ENCODE measurements at places on chromosomes 12 and 14.
A peak's percentile ranks its signal among the peaks of the same experiment; 100 is the strongest.

GRCh38 chr14:95449131-95449530, 67.3 kb downstream of the SYNE3 start:
- DNase-seq, result no peak

DNA sequence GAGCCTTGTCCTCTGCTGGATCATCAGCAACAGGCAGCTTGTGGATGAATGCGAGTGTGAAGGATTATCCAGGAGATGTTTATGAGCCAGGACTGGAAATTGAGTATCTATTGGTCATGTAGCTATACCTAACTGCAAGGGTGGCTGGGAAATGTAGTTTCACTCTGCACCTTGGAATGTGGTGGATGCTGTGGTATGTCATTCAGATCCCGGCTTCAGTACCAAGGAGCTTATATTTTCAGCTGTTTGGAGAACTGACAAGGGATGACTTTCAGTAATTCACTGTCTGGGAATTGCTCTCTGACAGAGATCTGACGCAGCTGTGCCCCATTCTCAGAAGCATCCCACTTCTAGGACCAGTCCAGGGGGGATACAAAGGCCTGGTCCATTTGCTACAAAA, 792.3 kb upstream of the NOVA1 start:
- DNase-seq, result no peak

- DNase-seq, result no peak
Measured at GRCh38 chr12:117577122-117577657, 215.8 kb upstream of the NOS1 start.

GRCh38 chr12:106174876-106175275, 36.1 kb upstream of the NUAK1 start:
- DNase-seq, result no peak

- no peak for DNase-seq
Measured at GRCh38 chr12:2904260-2904659, 13.6 kb downstream of the TULP3 start.

DNA sequence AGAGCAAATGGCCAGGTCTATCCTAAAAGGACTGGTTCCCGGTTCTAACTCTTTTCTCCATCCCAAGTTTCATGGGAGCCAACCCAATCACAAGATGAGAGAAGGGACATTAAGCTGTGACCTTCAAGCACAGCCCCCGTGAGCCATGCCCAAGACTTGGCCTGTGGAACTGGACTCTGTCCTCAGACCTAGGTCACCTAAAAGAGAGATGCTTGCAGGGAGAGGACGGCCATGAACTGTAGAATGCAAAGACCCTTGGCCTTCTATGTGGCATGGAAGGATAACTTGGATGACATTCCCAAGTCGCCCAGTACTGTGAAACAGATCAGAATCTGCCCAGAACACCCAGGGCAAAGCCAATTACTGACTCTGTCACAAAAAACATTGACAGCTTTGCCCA, 263.5 kb downstream of the DPF3 start:
- DNase-seq, result no peak

DNA sequence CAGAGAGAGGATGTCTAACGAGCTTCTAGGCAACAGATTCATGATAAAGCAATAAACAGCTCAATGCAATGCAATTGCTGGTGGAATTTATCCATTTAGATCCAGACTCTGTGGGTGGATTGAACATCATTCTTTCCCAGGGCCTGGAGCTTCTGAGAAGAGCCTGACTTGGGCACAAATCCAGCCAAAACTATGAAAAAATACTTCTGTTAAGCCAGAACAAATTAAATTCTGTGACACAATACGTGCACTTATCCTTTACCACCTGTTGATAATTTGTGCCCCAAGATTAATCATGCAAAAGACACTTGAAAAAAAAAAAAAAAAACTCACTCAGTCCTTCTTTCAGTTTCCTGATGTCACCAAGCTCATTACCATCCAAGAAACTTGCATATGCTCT, 446.0 kb upstream of the DCN start:
- no peak for DNase-seq

DNA sequence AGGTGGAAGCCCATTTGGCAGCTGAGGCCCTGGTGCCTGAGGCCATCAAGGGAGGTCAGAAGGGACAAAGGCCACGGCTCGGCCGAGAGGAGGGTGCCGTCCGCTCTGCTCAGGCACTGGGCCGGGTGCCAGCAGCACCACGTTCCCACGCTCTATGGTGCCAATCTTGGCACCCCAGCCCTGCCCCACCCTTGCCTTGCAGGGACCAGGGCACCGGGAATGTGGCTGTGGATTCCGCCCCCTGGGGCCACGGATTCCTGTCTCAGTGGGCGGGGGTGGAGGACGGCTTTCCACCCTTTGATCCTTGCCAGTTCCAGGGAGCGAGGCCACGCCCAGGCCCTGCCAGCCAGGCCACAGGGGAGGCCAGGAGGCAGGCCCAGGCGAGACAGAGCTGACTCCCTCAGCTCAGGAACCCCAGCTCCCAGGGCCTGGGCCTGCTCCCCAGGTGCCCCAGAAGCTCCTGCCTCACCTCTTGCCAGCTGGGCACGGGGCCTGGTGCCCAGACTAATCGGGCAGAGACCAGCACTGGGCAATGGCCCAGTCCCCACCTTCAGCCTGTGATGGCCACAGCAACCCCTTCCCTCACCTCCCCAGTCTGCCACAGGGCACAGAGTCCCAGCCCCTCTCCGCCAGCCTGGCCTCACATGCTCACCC, 26.4 kb upstream of the GPR132 start:
- DNase-seq, result no peak

GRCh38 chr12:112007945-112008344, 5.0 kb downstream of the TMEM116 start:
- DNase-seq, result no peak

GRCh38 chr12:2120982-2121758, 68.4 kb downstream of the CACNA1C start:
- DNase-seq, result no peak

DNA sequence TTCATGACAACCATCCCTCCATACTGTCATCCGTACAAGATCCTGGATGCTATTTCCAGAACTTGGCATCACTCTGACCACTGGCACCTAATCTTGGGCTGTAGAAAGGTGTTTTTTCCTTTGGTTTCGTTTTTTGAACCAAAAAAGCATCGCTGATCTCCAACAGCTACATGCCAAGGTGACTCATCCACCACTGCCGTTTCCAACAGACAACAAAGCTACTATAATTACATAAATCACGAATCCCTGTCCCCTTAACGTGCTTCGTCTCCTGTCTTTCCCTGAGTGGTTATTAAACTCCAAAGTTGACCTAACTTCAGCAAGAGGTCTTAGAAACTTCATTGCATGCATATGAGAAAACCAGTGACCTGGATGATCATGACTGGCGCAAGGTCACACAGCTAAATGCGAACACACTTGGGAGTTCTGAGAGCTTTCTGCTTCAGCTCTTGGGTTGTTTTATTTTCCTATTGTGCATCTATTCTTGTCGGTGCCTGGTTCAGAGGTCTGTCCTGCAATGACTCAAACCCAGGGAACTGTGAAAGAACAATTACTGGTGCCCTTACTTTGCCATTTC, 99.9 kb downstream of the PPM1H start:
- no peak for DNase-seq

DNA sequence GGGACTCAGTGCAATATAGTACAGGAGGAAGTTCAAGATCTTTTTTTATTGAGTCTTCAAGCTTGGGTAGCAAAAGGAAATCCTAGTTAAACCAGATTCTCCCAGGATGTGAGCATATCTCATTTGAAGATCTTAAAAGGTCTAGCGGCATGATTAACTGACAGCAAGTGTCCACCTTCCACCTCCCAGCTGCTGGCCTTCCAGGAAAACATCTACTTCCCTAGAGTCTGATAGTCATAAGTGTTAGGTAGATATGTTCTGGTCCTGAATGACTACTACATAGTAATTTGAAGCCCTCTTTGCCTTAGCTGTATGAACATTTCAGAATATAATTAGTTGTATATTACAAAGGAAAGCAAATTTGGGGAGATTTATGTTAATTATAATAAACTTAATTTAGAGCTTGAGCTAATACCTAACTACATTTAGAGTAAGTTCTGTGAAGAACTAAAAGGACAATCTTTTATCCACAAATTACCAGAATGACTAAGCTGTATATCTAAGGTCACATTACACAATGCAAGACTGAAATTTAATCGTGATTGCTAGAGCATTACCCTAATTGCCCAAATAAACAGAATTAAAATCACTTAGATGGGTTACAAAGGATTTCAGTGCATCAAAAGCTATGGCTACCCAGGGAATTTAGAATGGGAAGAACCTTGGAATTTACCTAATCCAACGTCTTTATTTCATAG, 9.9 kb downstream of the LGR5 start:
- DNase-seq, result no peak

DNA sequence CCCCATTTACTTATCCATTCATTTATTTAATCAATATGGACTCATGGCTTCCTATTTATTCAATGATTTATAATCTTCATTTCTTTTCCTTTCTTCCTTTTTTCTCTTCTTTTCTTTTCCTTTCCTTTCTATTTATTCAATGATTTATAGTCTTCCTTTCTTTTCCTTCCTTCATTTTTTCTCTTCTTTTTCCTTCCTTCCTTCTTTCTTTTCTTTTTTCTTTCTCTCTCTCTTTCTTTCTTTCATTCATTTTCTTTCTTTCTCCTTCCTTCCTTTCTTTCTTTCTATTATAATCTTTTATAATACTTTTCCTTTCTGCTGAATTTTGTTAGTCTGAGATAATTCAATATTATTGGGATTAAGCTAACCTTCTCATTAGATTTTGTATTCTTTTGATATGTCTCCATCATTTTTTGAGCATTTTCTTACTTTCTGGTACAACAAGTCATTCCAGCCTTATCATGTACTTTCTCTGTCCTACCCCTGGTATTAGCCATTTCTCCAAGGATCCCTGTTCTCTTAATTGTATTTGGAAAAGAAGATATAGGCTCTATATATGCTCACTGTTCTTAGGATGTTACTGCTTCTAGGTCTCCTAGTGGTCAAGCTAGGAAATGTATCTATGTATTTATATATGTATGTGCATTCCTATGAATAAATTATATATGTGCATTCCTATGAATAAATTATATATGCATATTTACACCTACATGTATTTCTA, 12.1 kb downstream of the LACRT start:
- no peak for DNase-seq

DNA sequence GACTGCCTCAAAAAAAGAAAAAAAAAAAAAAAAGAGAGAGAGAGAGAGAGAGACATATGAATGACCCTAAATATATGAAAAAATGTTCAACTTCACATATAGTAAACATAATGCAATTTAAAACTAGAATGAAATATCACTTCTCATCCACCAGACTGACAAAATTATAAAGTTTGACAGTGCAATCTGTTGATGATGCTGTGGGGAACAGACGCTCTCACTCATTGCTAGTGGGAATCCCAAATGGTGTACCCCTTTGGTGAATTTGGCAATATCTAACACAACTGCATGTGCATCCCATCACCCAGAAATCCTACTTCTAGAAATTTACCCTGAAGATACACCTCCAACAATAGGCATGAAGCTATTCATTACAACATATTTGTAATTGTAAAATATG, 2.3 kb upstream of the GSG1 start:
- no peak for DNase-seq

GRCh38 chr12:6376079-6376869, 911 bp upstream of the SCNN1A start:
- DNase-seq, result peak; percentile 9

- DNase-seq, result no peak
Measured at GRCh38 chr12:79569679-79570078, 121.1 kb downstream of the PAWR start.

DNA sequence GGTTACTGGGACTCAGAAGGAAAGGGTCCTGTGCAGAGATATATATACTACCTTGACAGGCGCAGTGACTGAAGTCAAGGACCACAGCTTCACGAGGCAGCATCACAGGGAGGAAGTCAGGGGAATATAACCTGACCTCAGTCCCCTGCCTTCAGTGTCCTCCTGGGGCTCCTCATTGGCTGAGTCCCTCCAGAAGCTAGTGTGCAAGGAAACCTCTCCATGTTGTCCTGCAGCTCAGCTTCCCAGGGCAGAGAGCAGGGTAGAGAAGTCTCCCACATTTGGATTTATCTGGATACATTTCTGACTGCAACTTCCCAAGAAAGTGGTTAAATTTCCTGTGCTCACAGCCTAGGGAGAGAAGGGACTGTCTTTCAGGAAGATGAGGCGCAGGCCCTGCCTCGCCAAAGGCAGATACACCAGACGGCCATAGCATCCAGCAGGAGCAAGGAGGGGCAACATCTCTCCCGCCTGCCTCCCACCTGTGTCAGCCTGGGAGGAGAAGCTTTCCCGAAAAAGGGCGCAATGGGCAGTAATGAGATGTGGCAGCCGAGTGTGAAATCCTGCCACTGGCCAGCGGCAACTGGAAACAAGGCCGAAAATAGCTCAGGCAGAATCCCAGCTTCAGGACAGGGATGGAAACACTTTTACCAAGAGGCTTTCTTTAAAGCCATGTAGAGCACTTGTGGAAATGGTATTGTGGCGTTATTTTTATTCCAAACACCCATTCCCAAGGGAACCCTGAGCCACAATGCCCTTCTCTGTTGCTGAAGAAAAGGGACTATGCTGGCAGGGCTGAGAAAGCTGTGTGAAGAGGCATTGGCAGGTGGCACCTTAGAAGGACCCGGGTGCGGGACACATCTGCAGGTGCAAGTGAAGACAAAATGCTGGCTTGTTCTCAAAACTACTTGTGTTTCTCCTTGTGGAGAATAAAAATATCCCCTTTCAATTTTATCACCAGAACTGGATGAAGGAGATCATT, 54.9 kb upstream of the HIF1A start:
- DNase-seq, result no peak

DNA sequence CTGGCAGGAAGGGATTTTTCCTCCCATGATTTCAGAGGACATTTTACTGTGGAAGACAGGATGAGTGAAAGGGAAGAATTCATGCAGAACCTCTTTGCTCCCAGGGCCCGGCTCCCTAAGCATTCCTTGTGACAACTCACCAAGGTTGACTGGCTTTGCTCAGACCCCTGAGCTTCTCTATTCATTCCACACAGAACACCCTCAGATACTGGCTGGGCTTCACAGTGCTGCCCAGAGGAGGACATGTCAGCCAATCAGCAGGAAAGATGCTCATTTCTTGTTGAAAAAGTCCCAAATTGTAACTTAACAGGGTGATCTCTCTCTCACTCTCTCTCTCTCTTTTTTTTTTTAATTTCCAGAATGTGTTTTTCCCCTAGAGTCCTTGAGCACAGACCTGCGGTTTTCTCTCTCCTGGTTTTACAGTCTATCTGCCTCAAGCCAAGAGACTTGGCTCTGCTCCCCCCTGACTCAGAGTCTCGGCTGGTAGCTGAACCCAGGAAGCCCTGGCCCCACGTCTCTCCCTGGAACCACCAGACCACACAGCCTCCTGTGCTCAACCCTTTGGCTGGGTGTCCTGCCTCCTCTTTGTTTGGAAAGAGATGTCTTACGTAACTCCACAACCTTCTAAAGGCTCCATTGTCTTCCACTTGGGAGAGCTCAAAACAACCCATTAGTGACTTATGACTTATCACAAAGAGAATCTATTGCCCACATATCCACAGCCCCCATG, 43.9 kb downstream of the SSPN start:
- DNase-seq, result no peak

DNA sequence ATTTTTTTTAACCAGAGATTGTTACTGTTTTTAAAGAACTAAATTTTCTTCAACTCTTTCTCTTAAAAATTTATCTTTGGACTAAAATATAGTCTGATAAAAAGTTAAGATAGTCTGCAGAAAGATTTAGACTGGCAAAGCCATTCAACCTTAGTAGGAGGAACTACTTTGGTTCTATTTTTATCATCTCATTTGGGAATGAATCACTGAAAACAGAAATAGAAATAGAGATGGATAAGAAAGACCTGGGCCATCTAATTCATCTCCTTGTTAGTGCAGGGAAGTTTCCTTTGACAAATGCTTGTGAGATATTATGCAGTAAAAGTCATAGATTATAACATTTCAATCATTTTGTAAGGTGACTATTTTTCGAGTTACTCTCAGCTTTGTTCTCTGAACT, 263.2 kb upstream of the NPAS3 start:
- no peak for DNase-seq

Data from CD4-positive, alpha-beta T cell treated with Interleukin-17A for 1 hour (primary cell).